ENCODE measurements at places on chromosomes 16 and 17.

GRCh38 chr17:53390575-53390974 is 432.2 kb upstream of the KIF2B start:
- DNase-seq: no peak

- DNase-seq: no peak
Observed at GRCh38 chr17:40418428-40418706, 671 bp upstream of the TOP2A start.

DNA sequence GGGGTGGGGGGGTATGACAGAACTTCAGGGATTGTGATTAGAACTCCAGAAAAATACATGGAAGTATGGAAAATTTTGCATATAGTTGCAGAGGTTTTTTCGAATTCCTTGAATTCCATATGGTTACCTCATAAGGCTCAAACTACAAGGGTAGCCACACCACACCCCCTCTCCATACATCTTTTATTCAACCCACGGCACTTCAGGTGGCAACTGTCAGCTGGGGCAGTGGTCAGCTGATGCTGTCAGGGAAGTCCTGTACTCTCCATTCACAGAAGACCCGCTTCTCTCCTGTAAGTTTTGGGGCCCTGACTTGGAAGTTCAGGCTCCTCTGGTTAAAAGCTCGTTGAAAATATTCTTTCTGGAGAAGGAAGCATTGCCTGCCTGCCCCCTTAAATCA is 57.5 kb upstream of the CLEC19A start:
- DNase-seq: no peak

GRCh38 chr17:19448341-19449268 is 37.6 kb downstream of the RNF112 start:
- no peak for DNase-seq

DNA sequence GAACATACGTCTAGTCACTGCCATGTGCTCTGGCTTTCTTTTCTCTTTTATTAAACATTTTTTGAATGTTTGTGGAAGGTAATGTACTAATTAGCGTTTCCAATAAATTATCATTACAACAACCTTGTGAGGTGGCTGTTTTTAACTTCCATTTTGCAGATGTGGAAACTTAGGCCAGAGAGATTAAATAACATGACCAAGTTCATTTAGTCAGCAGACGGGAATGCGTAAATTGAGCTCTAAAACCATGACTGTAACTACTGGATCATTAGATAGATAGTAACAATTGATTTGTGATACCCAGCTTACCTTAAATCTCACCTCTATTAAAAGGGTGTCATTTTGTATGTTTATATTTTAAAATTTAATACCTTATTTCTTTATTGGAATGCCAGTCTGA is 49.4 kb downstream of the RABEP1 start:
- no peak for DNase-seq

- DNase-seq: no peak
Observed at GRCh38 chr16:55204069-55204468, 119.9 kb upstream of the IRX6 start.

DNA sequence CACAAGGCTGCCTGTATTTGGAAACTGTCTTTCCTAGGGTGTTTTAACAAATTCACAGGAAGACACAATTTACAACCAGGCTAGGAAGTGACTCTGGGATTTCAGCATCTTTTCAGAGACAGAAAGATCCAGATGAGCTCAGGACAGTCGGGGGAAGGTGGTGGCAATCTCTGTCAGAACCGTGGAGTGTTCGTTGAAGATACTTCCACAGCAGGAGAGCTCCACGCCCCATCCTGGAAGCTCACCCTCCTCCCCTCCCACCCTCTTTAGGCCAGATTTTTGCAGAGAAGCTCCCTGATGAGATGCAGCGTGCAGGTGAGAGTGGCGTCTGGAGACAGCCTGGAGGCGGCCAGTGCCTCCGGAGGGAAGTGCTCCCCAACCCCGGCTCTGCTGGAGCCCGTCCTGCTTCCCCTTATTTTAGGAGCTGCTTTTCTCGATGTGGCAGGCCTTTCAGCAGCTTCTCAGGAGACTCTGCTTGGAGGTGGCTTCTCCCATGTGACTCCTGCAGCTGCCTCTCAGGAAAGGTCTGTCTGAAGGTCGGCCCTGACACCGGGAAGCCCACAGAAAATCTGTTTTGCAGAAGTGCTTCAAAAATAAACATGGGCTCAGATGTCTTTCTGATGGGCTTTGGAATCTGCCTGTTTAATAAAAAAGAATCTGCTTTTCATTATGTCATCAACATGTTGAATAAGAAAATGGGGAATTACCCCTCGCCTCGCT is 186.4 kb upstream of the CHMP6 start:
- DNase-seq: no peak

DNA sequence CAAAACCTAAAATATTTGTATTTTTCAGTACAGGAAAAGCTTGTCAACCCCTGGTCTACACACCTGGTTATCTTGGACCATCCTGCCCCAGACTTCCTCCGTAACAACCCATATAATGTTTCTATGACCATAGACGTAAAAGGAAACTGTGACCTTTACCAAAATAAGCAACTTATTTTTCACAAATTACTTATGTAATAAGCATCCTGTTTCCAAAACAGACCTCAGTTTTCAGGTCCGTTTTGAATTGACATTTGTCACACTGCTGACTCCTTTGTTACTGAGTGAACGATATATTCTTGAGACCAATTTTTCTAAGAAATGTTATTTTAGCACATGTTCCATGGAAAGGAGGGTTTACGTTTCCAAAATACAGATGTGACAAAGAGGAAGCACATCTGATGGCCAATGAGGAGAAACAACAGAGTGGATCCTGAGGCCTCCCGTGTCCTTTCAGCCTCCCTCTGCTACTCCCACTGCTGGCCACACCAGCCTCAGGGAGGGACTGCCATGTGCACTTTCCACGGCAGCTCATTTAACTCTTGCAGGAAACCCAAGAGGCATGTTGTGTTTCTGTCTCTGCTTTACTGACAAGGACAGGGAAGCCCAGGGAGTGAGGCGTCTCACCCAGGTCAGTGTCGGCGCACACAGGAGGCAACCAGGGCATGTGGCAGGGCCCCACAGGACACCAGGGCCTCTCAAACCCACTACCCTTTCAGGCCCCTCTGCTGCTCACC is 20.1 kb upstream of the ALDH3A1 start:
- DNase-seq: no peak

DNA sequence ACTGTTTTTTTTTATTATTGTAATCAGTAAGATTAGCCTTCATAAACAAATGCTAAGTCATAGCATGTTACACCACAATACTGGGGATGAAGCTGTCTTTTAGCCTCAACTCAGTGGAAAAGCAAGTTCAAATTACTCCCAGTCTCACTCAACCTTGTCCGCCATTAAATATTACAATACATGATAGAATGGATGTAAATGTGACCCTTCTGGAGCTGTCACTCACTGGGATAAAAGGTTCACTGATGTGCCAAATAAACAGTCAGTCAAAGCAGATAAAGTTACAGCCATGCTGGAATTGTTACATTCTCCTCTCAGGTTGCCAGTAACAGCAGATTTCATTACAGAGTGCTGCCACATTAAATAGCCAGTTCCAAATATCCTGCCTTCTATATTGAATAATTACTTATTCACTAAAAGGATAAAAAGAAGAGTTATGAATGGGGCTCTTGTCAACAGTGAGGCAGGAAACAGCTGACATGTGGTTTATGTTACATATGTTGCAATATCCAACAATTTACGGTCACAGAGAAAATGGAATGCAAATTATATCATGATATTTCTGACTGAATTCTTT is 53.4 kb downstream of the BRIP1 start:
- DNase-seq: no peak

- DNase-seq: no peak
Observed at GRCh38 chr17:67178555-67178954, 66.4 kb downstream of the HELZ start.

DNA sequence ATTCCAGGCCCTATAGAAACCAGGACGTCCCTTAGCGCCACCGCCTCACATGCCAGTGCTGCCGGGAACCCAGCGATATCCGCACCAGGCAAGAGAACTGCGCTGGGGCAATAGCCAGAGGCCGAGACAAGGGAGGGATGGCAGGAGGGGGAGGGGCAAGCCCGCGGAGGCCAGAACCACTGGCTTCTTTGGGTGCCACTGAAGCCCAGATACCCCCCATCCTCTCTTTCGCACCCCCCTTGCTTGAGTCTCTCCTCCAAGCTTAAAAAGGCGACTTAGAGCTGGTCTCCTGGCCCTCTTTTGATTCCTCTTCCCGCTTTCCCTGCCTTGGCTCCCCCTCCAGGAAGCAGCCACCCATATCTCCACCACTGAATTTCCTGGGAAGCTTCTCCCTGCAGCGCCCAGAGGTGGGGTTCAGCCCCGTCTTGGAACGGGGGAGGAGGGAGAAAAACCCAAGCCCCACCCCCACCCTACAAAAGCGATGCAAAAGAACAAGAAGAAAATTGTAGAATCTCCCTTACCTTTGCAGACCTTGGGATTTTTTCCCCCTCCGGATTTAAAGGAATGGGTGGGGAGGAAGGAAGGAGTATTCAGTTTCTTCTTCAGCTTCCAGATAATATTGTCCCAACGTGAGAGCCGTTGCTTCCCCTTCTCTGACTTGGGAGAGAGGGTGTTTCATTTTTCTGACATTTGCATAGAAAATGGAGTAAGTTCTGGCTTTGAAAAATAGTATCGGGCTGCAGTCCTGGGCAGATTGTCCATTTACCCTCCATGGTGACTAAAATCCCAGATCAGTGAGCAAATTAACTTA is 622 bp downstream of the HOXB6 start:
- DNase-seq: no peak

DNA sequence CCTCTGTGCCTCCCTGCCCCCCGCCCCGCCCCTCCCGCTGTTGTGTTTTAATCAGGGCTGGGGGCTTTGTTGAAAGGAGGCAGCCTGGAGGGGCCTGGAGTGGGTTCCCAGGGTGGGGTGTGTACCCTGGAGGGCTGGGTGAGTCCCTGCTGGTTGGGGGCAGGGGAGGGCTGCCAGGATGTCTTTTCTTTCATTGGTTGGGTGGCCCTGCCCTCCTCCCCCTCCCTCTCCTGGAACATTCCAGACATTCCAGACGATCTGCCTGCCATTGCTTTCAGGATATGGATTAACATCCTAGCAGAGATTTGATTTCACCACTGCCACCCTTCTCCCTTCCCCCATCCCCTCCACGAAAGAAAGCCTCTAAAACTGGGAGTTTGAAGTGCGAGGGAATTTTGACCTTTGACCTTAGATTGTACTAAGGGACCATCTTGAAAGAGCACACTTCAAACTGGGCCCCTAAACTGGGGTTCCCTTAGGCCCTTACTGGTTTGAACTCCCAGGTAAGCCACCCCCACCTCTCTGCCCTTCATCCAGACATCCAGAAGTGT is 25.3 kb downstream of the IGF2BP1 start:
- DNase-seq: peak; percentile 89

DNA sequence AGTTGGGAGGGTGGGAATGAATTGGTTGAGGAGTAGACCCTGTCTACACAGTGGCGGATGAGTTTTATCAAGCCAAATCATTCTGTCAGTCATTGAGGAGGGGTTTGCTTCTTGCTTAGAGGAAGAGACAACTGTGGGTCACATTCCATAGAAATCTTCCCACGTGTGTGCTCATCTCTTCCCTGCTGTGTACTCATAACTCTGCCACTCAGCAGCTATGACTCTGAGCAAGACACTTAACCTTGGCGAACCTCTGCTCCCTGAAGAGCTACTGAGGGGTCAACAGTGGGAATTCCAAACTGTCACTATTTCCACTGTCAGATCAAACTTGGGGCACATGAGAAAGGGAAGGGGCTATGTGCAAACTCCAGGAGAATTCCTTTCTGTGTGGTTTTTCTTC is 72.6 kb upstream of the COX10 start:
- DNase-seq: no peak

DNA sequence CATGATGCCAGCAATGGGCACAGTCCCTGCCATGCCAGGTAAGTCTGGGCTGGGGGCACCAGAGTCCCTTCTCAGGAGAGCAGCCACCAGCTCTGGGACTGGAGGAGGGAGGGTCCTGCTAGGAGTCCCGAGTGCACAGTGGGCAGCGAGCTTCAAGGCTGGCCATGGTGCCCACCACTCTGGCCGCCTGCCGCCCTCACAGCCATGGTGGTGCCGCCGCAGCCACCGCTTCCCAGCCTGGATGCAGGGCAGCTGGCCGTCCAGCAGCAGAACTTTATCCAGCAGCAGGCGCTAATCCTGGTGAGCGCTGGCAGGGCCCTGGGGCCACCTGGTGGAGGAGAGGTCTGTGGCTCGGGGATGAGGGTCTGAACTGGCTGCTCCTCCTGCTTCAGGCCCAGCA is 17.9 kb upstream of the SMIM5 start:
- no peak for DNase-seq
